ENCODE measurements at places on chromosomes 7 and 10. TPM values are rescaled to one million over a fixed set of nuclear protein-coding genes. Genes with fewer than 3 reads are reported as not detected.

Gene RABGEF1
- 19.9 TPM for total RNA-seq

Gene ELOVL3
- total RNA-seq = 0.56 TPM

Gene AQP1
- total RNA-seq = not detected

Gene CUZD1
- total RNA-seq = 0.09 TPM

Gene GSTO2
- 37.8 TPM for total RNA-seq

Gene CUEDC2
- 72.5 TPM for total RNA-seq

Gene TMEM130
- total RNA-seq = not detected

Gene MOGAT3
- not detected for total RNA-seq

Gene SLC39A12
- not detected for total RNA-seq

Gene SPAM1
- not detected for total RNA-seq

Gene ZNF394
- 12.7 TPM for total RNA-seq

Gene DGKI
- 0.70 TPM for total RNA-seq

Gene DHX32
- total RNA-seq = 41.3 TPM

Gene CARD11
- 6.1 TPM for total RNA-seq

Gene ZPBP
- total RNA-seq = not detected

Gene SPDYE2B
- not detected for total RNA-seq

Gene NODAL
- total RNA-seq = not detected

Gene ZNF117
- 1.8 TPM for total RNA-seq

Gene ZNF804B
- total RNA-seq = not detected

Gene FBXO24
- total RNA-seq = 0.21 TPM

Gene CPA5
- not detected for total RNA-seq

Gene OR9A2
- total RNA-seq = not detected

Gene VAX1
- not detected for total RNA-seq

Gene AHCYL2
- 7.4 TPM for total RNA-seq

Gene EXOC4
- total RNA-seq = 52.3 TPM

Gene FZD1
- total RNA-seq = 9.2 TPM

Gene ADAM12
- total RNA-seq = 0.09 TPM

Gene MKLN1
- total RNA-seq = 14.2 TPM

Gene C10orf143
- total RNA-seq = 0.71 TPM

All from airway epithelial cell (primary cell).